ENCODE measurements at places on chromosomes 2 and 18.

DNA sequence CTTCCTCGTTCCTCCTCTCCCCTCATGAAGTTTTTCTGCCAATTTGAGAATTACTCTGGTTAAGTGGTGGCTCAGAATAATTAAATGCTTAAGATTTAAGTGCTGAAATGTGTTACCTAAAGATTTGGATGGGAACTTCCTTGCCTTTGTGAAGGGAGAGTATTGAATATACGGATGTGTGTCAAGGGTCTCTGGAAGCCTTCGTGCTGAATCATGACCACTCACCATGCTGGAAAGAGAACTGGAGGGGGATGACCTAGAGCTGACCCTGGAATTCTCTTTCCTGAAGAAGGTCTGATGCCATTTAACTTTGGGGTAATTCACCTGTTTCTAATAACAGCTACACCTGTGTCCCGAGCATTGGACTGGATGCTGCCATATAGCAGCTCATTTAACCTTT, 2.2 kb downstream of the MOCOS start:
- no peak for DNase-seq

DNA sequence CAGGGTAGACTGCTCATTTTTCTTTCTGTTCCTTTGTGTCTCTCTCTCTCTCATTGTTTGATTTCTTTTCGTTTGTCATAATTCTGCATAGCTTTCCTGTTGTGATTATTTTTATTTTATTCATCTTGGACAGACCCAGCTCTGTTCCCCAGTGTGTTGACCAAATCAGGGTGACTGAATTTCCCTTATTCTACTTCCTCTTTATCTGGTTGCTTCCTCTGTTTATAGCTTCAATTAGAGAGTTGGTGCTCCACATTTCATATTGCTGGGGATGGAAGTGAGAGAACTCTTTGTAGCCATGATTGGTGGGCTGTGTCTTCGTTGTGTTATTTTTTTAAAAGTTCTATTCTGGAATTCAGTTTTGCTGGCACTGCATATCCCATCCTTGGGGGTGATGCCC, 19.1 kb downstream of the PROKR1 start:
- DNase-seq = no peak

- DNase-seq = no peak
These were observed 42.4 kb downstream of the IL1RL2 start for GRCh38 chr2:102229141-102229769.

GRCh38 chr2:107027205-107027604, 141.2 kb upstream of the ST6GAL2 start:
- DNase-seq = peak; percentile 20

DNA sequence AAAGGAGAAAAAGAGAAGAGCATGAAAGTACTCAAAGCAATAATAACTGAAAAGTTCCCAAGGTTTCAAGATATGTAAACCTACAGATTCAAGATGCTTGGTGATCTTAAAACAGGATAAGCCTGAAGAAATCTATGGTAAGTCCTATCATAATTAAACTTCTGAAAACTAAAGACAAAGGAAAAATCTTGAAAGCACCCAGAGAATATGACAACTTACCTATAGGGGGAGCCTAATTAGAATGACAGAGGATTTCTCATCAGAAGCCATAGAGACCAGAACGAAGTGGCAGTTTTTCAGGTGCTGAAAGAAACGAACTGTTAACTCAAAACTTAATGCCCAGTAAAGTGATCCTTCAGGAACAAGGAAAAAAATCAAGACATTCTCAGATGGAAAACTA, 59.7 kb downstream of the XDH start:
- DNase-seq = no peak

- DNase-seq = no peak
These were observed 41.9 kb downstream of the KCNJ3 start for GRCh38 chr2:154740361-154740760.

DNA sequence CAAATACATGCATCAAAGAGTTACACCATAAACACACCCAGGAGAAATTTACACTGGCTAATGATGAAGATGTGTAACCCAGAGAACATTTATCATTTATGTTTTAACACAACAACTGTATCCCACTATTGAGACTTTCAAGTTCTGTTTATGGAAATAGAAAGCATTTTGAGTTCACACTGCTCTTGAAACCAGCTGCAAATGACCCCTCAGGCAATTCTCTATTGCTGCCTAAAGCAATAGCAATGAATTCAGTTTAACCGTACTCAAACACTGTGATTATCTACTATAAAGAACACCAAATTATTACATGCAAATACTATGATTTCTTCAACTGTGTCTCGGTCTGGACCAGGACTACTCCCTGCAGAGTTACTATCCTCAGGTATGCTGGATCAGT, 452.7 kb upstream of the NRXN1 start:
- no peak for DNase-seq

DNA sequence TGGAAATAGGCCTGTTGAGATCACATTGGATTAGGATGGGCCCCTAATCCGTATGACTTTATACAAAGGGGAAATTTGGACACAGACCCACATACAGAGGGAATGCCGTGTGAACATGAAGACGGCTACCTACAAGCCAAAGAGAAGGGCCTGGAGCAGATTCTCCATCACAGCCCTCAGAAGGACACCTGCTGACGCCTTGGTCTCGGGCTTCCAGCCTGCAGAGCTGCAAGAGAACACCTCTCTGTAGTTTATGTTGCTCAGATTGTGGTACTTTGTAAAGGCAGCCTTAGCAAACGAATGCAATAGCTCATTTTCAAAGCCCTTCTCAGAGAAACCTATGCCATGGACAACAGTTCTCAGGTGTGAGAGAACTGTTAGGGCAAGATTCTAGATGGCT, 86.1 kb downstream of the LONRF2 start:
- DNase-seq = no peak

GRCh38 chr18:10213526-10213925, 240.9 kb upstream of the APCDD1 start:
- peak; percentile 40 for DNase-seq

DNA sequence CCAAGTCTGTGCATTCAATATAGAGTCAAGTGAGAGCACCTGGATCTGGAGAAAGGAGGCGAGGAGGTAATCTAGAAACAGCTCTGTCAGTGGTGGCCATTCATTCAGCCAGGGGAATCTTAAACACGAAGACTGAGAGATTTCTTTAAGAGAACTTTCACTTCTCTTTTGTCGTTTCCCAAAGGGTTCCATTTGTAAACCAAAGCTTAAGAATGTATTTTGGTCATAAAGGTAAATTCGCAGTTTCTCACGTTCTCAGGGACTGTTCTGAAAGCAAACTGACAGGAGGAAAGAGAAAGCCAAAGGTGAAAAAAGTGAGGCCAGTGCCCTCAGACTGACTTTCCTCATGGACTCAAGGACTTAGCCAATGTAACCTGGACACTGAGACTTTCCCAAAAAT, 513.5 kb downstream of the CMPK2 start:
- no peak for DNase-seq

DNA sequence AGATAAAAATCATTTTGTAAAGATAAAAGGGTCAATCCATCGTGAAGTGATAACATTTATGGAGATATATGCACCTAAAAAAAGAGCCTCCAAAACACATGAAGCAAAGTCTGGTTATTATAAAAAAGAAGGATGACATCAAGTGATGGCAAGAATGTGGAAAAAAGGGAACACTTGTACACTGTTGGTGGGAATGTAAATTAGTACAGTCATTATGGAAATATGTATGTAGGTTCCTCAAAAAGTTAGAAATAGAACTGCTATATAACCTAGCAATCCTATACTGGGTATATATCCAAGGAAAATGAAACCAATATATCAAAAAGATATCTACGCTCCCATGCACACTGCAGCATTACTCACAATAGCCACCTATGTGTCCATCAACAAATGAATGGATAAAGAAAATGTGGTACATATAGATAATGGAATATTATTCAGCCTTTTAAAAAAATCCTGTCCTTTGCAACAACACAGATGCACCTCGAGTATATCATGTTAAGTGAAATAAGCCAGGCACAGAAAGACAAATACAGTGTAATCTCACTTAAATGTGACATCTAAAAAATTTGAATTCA, 28.9 kb downstream of the ABCB11 start:
- DNase-seq = no peak

- DNase-seq = no peak
These were observed 241.4 kb upstream of the FBXO11 start for GRCh38 chr2:48147719-48148118.

GRCh38 chr18:79622004-79622403, 57.6 kb upstream of the CTDP1 start:
- no peak for DNase-seq

- peak; percentile 74 for DNase-seq
These were observed 47.0 kb upstream of the TGIF1 start for GRCh38 chr18:3402982-3403451.

- peak; percentile 6 for DNase-seq
These were observed 1.1 kb downstream of the PTH2R start for GRCh38 chr2:208407667-208408066.

- DNase-seq = peak; percentile 66
These were observed 4.1 kb upstream of the ZCCHC2 start for GRCh38 chr18:62518460-62519375.

GRCh38 chr2:20674974-20675679, 8.2 kb downstream of the GDF7 start:
- DNase-seq = peak; percentile 86

DNA sequence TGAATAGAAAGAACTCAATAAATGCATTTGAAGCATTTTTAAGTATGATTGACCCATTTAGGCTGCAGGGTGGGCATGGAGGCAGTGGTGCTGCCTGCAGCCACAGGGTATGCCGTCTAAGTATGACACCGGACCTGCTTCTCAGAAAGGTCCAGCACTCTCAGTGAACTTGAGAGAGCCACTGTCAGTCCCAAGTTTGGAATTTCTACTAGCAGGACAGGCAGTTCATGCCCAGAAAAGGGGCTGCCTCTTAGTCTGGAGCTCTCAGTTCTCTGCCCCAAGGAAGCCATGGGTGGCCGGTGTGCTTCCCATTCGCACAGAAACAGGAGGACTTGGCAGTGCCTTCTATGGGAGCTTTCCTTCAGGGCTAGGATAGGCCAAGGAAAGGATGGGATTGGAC, 24.0 kb upstream of the MYCN start:
- DNase-seq = no peak

DNA sequence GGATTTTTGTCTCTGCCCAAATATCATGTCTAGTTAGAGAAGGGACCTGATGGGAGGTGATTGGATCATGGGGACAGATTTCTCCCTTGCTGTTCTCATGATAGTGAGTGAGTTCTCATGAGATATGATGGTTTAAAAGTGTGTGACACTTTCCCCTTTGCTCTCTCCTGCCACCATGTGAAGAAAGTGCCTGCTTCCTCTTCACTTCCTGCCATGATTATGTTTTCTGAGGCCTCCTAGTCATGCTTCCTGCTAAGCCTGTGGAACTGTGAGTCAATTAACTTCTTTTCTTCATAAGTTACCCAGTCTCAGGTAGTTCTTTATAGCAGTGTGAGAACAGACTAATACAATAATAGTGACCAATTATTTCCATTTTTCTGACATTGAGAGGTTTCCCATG, 167.3 kb upstream of the CYRIA start:
- DNase-seq = no peak

DNA sequence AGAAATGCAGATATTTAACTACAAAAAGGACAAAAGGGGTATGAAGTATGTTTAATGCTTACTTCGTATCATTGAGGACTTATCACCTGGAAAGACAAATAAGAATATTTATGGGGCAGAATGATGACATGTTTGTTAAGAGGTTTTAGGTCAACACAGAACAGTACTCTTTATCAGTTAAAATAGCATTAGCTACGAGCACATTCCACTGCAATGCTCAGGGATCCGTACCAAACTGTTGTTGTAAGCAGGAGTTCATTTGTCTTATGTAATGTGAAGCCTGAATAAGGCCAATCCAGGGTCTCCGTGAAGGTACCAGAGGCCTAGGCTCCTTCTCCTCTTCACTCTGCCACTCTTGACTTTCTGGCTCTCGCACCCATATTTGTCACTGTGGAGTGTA, 465.7 kb upstream of the NRP2 start:
- no peak for DNase-seq

DNA sequence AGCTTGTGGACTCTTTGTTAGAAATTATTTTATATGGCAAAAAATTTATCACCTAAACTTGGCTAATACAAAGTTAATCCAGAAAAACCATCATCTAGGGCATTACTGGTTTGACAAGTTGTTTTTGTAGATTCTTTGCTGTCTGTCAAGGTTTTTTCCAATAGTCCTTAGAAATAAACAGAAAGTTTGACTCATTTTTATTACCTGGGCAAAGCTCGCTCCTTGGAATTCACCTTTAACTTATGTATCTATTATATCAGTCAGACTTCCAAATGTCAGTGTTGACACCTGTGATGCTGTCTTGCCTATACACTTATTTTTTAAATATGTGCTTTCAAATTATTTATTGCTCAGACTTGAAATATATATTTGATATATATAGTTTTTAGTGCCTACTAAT, 21.7 kb downstream of the LAMA3 start:
- no peak for DNase-seq

GRCh38 chr18:6406910-6407470, 7.7 kb downstream of the L3MBTL4 start:
- DNase-seq = no peak

DNA sequence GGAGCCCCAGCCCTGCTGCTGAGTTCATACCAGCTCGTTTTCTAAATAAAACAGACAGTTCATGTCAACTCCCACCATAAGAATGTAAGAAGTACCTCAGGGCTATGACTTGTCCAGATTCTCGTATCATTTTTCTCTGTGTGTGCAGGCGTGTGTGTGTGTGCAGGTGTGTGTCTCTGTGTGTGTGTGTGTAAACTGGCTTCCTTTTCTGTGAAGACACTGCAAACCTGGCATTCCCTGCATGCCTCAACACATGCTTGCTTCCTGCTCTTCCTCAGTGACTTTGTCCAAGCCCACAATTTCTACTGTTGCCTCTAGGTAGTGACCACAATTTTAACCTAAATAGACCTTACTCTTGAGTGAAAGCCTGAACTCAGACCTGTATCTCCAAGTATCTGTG, 879.0 kb downstream of the SLC4A3 start:
- DNase-seq = no peak

- DNase-seq = no peak
These were observed 99.4 kb downstream of the TMEM17 start for GRCh38 chr2:62406573-62407043.

DNA sequence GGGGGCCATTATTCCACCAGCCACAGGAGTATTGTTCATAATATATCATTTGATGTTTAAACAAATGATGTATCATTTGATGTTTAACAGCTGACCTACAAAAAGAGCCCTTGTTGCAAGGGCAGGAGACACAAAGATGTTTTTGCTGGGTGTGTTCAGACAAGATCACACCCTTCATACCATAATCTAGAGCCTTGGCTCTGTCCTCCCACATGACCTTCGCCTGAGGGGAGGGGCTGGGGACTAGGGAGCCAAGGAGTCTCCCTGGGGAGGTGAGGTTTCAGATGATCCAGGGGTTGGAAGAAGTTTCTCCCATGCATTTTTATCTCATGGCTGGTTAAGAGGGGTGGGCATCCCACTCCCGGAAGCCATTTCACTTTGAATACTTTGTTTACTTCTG, 33.5 kb downstream of the CDC42EP3 start:
- DNase-seq = peak; percentile 79

- no peak for DNase-seq
These were observed 19.5 kb upstream of the CIDEA start for GRCh38 chr18:12234451-12235190.
